ENCODE measurements at places on chromosomes 4 and X.

- DNase-seq = no peak
These were observed 18.7 kb upstream of the ZNF157 start for GRCh38 chrX:47351706-47352105.

GRCh38 chr4:184201179-184201578 lies 16.5 kb downstream of the ENPP6 start:
- no peak for DNase-seq

DNA sequence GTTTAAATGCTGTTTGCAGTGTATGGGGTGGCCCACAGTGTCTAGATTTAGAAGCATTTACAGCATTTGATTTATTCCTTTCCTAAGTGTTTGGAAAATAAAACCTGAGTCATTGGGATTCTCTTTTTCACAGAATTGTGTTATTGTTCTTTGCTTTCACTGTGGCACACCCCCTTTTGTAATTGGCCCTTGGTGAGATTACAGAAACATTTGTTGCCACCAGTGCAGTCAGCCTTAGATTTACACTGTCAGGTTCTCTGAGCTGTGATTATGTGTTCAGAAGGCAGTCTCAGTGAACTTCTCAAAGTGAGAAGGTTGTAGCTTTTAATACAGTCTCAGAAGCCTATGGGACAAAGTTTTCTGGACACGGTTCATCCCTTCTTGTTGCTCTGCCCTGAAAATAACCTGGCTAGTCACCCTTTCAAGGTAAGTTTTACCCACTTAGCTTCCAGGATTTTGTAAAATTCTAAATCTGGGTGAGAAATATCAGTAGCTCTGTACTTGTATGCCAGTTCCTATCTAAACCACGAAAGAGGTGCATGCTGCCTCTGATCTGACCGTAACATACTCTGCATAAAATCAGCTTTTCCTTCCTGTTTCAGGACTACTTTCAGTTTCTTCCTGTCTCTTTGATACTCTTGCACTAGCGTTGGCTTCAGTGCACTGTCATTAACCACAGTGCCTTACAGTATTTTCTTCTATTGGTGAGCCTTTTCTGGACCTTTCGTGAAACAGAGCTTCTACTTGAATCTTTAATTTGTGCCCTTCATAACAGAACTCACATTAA lies 12.6 kb downstream of the RUFY3 start:
- peak; percentile 12 for DNase-seq

DNA sequence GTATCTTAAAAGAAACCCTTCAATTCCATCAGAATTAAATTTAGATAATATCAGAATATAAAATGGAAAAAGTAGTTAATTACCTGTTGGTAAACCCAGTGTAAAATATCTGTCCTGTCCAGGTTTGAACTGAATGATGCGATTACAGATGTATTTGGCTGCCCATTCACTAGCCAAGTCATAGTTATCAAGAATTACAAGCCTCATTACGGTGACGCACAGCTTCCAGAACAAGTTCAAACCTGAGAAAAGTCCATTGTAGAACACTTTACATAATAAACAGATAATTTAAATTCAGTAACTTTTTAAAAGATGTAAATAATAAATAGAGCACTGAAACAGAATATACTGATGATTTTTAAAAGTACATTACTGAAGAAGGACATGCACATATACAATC lies 4.4 kb downstream of the GNPDA2 start:
- no peak for DNase-seq

- no peak for DNase-seq
These were observed 40.6 kb upstream of the ANTXR2 start for GRCh38 chr4:80113615-80114014.

DNA sequence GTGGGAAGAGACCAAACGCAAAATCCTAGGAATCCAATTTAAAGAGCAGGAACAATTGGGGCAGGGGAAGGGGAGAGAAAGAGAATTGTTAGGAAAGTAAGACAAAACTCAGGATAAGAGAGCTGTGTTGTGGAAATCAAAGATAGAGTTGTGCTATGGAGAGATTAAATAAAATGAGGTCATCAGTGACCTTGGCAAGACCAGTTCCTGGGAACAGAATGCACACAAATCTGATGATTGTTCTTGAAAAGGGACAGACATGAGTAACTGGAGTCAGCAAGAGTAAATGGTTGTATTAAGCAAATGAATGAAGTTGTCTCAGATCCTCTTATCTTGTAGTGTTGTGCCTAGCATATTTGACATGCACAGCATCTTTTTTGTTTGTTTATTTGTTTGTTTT lies 267.4 kb downstream of the IL1RAPL1 start:
- DNase-seq = no peak

DNA sequence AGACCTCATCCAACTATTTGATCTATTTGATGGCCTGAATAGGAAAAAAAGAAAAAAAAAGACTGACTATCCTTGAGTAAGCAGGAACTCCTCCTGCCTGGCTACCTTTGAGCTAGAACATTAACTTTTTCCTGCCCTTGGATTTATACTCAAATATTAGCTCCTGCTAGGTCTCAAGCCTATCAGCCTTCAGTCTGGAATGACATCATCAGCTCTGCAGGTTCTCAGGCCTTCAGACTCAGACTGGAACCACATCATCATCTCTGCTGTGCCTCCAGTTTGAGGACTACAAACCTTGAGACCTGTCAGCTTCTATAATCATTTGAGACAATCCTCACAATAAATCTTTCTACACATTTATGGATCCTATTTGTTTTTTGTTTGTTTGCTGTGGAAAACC lies 754.0 kb upstream of the SLIT2 start:
- DNase-seq = no peak

DNA sequence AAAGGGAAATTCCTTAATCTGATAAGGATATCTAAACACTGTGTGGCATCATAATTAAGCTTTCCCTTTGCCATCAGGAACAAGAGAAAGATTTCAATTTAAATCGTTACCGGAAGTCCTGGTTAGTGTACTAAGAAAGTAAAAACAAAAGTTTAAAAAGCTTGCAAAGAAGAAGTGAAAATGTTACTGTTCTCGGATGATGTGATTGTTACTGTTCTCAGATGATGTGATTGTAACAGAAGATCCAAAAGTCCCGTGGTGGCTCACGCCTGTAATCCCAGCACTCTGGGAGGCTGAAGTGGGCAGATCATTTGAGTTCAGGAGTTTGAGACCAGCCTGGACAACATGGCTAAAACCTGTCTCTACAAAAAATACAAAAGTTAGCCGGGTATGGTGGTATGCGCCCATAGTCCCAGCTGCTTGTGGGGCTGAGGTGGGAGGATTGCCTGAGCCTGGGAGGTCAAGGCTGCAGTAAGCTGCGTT lies 62.5 kb downstream of the RGS12 start:
- DNase-seq = no peak

DNA sequence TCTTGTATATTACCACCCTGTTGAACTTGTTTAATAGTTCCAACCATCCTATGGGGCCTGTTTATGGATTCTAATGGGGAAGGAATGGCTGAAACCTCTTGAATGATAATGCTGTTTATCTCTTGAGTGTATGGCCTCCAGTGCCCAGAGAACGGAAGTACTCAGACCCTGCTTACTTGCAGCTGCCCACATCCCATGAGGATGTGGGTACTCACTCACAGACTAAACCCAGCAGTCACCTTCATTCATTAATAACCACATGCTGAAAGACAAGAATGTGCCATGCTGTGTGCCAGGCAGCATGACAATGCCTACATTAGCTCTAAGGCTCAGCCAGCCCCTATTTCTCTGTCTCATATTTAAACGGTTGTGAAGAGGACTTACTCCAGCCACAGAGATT lies 5.9 kb upstream of the ARMCX5 start:
- DNase-seq = no peak

- no peak for DNase-seq
These were observed 94.4 kb downstream of the PHKA2 start for GRCh38 chrX:18889346-18890048.

DNA sequence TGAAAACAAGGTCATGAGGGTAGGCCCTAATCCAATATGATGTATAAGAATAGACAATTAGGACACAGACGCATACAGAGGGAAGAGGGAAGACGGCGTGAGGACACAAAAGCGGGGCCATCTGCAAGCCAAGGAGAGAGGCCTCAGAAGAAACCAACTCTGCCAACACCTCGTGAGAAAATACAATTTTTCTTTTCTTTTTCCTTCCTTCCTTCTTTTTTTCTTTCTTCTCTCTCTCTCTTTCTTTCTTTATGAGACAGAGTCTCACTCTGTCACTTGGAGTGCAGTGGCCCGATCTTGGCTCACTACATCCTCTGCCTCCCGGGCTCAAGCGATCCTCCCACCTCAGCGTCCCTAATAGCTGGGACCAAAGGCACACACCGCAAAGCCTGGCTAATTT lies 1.5 kb upstream of the PKD2 start:
- no peak for DNase-seq

GRCh38 chr4:42344309-42344708 lies 53.0 kb upstream of the SHISA3 start:
- no peak for DNase-seq

DNA sequence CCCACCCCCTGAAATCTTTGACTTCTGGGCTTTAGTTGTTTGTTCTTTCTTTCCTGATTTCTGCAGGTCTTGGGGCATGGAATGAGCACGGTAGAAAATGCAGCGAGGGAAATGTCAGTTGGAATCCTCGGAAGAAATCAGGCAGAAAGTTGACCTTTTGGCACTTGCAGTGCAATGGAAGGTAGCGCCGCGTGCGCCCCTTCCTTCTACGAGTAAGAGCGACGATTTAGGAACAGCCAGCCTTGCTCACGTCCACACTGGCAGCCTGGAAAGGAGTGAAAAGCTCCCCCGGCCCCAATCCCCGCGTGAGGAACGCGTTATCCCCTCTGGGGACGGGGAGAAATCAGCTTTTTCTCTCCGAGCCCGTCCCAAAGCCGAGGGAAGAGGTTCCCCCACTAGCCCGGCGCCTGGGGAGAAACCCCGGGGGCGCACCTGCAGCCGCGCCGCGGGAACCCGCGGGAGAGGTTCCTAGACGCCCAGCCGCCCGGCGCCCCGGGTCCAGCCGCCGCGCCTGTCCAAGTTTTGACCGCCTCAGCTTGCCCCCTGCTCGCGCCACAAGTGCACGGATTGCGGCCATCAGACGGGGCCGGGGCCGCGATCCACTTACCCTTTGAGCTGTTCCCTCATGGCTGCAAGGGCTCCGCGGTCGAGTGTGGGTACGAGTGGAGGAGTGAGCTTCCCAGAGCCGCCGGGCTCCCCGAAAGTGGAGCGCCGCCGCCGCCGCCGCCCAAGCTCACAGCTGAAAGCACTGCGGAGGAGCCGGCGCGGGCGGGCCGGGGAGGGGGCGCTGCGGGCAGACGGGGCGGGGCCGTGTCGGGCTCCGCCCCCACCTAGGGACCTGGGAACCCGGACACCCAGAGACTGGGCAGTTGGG lies 194.6 kb upstream of the FTHL17 start:
- no peak for DNase-seq

DNA sequence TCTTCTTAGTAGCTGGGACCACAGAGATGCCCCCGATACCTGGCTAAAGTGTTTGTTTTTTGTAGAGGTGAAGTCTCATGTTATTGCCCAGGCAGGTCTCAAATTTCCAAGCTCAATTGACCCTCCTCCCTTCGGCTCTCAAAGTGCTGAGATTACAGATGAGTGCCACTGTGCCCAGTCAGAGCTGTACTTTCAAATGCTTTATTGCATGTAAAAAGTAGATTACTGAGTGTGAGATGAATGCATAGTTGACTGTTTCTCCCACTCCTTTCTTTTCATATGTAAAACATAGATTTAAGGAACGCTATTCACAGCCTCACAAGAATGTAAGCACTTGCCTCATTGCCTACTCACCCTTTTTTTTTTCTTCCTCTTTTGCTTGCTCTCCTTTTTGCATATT lies 984.4 kb upstream of the PABPC4L start:
- no peak for DNase-seq

DNA sequence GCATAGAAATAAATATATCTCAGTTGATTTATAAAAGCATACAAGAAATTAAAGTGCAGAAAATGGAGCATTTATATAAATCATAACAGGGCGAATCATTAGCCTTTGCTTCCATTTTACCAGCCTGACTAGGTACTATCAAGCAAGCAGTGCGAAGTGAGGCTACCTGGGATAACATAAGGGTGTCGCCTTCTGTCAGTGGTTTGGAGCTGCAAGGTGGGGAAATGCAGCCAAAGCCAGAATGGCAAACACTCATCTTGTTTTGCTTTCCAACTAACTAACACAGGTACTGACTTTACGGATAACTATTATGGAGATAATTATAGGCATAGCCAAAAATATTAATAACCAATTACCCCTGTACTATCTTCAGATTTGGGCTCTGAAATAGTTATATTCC lies 1459.8 kb downstream of the RAPGEF2 start:
- DNase-seq = no peak

DNA sequence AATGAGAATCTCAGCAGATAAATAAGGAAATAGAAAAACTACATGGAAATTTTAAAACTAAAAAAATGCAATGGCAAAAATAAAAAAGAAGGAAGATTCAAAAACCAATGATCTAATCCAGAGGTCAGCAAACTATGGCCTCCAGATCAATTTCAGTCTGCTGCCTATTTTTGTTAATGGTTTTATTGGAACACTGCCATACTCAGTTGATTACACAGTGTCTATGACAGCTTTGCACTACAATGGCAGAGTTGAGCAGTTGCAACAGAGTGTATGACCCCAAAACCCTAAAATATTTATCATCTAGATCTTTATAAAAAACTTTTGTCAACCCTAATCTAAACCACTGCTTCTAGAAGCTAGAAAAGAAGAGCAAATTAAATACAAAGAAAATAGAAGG lies 170.3 kb downstream of the RAB28 start:
- DNase-seq = no peak

DNA sequence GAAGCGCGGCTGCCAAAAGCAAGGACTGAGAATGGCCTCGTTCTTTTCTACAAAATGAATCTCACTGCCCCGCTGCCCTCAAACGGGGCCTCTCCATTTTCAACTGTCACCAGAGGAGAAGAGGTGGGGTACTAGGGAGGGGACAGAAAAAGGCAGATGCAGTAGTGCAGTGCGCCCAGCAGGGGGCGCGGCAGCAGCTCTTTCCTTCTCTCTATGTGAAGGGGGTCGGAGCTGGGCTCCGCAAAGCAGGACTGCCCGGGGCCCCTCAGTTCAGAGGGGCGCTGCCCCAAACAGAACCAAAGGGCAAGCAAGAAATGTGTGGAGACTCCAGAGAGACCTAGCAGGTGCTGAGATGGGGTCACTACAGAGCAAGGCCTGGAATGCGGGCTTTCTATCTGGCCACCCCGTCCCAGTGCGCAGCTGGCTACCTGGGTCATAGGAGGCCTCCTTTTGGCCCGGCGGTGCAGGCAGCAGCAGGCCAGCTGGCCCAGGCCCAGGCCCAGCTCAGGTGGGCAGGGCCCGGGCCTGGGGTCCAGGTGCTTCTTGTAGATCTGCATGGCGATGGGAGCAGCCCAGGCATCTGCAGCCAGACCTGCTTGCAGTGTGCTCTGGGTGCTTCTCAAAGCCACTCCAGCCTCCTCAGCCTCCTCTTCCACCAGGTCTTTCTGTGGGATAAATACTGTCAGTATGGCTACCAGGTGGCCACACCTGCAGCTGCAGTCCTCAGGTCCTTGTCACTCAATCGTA lies 5.9 kb downstream of the IRAK1 start:
- DNase-seq = no peak

DNA sequence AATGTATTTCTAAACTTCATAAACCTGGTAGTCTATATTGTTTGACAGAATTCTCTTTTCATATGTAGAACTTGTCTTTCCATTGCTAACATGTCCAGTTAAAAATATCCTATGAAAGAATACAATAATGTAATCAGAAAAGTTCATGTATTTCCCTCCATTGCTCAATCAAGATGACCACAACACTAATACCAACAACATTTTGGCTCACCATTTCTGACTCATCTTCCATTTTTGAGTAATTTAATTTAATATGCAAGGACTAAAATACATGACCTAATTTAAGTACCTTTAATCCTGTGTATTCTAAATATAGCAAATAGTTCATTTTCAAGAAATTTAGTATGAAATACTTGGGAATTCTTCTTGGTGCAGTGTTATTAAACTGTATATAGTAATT lies 239.5 kb upstream of the GPC4 start:
- DNase-seq = no peak

GRCh38 chr4:46211406-46211805 lies 87.6 kb upstream of the GABRG1 start:
- DNase-seq = no peak
